ENCODE measurements at places on chromosomes 12 and 14.

DNA sequence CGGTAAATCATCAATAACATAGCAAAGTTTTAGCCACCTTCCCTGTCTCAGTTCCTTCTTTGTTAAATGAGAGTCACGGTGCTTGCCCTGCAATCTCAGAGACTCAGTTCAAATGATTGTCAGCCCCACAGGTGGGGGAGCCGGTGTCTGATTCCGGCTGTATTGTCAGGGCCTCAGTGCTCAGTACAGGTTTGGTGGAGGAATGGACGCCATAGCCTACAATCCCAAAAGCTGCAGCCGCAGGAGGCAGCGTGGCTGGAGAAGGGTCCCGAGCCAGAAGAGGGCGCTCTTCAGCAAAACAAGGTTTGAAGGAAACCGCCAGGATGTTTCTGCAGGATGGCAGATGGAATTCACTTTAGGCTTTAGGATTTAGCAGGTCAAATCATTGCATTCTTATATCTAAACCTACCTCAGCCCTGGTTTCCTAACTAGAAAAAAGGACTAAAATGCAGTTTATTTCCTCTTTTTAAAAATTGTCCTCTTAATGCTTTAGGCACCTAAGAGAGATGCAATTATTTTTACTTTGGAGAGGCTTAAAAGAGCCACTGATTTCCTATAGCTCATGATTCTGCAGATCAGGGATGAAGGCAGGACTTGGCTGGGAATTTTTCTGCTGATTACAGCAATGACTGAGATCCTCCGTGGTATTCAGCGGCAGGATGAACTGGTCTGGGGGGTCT, 29.2 kb downstream of the FOS start:
- DNase-seq = peak; percentile 84

- DNase-seq = no peak
Observed at GRCh38 chr12:47722941-47723631, 2.2 kb downstream of the ENDOU start.

DNA sequence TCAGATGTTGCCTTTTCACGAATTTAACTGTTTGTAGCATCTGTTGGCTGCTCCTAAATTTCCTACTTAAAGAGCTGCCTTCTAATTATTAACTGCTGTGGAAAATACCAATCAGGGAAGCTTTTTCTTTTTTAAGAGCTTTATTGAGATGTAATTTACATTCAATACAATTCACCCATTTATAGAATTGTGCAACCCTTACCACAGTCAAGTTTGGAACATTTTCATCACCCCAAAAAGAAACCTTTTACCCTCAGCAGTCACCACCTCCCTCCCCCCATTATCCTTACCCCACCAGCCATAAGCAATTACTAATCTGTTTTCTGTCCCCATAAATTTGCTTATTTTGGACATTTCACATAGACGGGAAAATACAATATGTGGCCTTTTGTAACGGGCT, 1.4 kb downstream of the PCNX4 start:
- DNase-seq = peak; percentile 41

GRCh38 chr14:53534841-53535240, 381.7 kb upstream of the DDHD1 start:
- no peak for DNase-seq

- DNase-seq = no peak
Observed at GRCh38 chr12:38515912-38516311, 199.3 kb downstream of the ALG10B start.

- no peak for DNase-seq
Observed at GRCh38 chr12:48122065-48122834, 3.1 kb downstream of the PFKM start.

DNA sequence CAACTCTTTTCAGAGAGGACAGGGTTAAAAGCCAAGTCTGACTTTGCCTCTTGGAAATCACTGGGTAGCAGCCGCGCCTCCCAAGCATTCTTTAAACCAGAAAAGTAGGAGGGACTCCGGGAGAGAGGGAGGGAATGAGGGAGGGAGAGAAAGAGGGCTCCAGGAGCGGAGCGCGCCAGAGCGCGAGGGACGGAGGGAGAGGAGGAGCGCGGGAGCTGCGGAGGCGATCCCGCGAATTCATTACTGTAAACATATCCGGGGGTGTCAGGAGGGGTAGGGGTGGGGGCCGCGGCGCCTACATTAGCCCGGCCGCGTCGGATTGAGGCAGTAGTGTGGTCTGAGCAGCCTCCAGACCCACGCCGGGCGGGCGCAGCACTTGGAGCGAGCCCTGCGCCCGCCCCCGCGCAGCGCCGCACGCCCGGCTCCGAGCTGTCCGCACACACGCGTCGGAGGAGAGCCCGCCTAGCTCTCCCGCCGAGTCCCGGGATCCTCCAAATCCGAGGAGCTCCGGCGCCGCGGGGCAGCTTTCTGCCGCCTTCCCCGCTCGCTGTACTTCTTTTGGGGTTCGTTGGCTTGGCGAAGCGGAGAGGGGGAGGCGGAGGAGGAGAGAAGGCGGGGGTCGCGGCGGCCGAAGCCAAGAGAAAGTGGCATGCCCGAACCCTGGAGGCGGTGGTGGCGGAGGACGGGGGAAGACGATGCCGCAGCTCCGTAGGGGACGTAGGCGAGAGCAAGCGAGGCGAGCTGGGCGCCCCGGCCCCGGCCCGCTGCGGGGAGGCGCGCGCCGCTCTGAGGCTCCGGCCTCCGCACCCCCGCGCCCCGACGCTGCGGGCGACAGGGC, 3.3 kb downstream of the FLRT2 start:
- DNase-seq = peak; percentile 89

DNA sequence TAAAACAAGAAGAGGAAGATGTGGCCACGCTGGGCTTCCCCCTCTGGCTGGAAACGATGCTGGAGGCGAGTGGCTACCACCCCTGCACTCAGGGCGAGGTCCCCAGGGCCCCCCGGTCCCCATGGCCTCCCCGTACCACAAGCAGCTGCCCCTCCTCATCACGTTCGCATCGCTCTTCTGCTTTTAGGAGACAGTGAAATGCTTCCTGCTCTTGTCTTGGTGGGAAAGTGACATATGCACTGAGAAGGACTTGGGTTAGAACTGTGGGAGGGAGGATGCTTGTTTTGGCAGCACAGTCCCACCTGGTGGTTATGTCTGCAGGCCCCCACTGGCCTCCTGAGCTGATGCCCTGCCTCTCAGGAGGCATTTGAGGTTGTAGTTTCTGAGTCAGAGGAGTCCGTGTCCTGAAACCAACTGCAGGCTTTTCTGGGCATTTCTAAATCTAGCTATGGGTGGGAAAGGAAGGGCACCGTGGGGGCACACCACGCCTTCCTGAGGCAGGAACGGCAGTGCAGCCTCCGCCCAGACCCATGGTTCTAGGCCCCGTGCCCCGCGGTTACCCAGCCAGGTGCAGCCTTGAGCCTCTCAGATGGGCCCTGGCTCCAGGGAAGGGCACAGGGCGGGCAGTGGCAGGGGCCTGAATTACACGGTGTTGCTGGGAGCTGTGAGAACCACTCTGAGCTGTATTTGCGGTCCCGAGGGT, 139.3 kb downstream of the ADGRD1 start:
- DNase-seq = no peak

DNA sequence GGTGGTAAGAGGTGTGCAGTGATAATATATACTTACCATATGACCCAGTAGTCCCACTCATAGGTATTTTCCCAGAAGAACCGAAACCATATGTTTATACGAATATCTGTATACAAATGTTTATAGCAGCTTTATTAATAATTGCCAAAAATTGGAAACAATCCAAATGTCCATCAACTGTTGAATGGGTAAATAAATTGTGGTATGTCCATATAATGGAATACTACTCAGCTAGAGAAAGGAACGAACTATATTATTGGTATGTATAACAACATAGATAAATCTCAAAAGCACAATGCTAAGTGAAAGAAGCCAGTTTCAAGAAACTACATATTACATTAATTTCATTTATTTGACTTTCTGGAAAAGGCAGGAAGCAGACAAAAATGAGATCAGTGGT, 66.1 kb downstream of the TTLL5 start:
- no peak for DNase-seq

- DNase-seq = no peak
Observed at GRCh38 chr14:42200957-42201356, 594.3 kb downstream of the LRFN5 start.

GRCh38 chr12:8058506-8058905, 7.7 kb downstream of the C3AR1 start:
- DNase-seq = peak; percentile 39

DNA sequence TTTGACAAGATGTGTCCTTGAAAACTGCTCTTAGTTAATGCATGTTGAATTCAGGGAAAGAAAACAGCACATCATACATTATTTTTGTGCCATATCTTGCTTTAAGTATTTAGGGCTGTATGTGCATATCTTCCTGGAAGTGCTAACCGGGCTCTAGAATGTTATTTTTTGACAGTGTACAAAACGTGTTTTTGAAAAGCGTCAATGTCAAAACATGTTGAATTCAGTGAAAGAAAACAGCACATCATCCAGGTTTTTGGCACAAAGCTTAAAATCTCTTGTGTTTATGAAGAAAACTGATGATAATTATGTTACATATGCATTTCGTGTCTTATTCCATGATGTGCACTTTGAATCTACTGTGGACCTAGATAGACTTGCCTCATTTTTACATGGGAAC, 82.7 kb downstream of the ASCL4 start:
- no peak for DNase-seq

DNA sequence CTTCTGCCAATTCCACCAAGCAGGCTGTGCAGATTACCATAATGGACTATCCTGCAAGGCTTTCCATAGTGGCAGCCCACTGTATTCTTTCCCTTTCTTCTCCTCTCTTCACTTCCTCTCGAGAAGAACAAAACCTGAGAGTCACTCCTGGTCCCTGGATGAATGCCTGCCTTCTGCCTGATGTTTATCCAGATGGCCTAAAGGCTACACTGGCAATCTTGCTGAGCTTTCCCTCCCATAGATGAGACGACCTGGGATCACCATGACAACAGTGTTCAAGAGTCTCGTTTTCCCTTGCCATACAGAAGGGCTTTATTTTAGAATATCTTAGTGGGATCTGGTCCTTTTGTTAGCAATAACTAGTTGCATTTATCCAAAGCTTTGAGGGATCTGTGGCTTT, 142.3 kb downstream of the RTN1 start:
- no peak for DNase-seq

DNA sequence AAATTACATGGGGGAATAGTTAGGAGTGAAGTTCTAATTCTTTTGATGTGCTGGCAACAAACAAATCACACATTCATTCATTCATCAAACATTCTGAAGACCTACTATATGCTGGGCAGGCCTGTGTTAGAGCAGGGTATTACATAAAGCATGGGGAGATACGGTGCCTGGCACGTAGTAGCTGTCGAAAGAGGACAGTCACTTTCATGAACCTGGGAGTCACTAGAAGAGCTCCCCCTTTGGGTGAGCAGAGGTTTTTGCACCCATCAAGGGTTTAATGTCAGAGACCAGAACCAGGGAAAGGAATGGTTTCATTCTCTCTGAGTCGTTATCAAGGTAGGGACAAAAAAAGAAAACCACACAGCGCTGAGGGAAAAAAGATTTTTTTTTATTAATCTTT, 10.0 kb downstream of the LHX5 start:
- DNase-seq = no peak

DNA sequence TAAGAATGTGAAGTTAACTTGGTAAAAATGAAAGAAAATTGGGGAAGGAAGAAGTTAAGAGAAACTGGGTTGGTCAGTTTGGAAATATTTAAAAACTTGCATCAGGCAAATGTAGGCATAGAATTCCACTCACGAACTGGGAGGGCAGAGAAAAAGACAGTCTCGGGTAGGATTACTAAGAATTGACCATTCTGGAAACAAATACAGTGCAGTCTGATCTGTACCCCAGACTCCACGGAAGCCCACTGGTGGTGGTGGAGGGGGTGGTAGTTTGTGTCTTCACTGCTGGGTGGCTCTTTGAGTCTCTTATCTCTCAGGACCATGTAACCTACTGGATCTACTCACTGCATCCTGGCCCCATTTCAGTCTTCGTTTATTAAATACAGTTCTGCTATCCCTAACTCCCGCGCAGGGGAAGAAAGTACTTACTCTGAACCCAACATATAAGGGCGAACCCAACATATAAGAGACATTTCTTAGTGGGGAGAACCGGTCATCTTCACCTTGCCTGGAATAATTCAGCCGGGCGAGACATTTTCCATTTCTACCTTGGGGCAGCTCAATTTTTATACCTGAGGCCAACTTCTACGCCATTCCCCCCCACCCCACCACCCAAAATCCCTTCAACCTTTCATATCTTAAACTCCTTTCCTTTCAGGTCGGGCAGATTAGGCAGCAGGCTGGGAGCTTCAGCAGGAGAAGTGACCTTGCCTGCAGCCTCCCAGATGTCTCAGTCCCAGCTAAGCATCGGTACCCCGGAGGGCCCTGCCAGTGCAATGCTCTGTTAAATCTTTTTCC, 1.7 kb downstream of the SLC2A3 start:
- peak; percentile 35 for DNase-seq

- DNase-seq = peak; percentile 3
Observed at GRCh38 chr12:81896771-81897170, 137.6 kb upstream of the PPFIA2 start.

DNA sequence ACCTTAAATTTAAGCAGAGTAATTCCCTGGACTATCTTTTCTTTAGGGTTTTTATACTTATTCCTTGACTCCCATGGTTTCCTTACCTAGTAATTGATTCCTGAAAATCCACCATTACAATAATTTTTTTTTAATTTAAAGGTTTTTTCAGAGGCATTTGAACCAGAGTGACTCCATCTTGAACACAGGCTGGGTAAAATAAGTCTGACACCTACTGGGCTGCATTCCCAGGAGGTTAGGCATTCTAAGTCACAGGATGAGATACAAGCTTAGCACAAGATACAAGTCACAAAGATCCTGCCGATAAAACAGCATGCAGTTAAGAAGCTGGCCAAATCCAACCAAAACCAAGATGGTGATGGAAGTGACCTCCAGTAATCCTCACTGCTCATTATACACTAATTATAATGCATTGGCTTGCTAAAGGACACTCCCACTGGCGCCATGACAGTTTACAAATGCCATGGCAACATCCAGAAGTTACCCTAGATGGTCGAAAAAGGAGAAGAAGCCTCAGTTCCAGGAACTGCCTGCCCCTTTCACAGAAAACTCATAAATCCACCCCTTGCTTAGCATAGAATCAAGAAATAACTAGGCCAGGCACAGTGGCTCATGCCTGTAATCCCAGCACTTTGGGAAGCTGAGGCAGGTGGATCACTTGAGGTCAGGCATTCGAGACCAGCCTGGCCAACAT, 53.6 kb downstream of the SLC25A21 start:
- DNase-seq = no peak

DNA sequence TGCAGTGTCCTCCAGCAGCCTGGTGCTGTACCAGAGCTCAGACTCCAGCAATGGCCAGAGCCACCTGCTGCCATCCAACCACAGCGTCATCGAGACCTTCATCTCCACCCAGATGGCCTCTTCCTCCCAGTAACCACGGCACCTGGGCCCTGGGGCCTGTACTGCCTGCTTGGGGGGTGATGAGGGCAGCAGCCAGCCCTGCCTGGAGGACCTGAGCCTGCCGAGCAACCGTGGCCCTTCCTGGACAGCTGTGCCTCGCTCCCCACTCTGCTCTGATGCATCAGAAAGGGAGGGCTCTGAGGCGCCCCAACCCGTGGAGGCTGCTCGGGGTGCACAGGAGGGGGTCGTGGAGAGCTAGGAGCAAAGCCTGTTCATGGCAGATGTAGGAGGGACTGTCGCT, 15.2 kb downstream of the C12orf43 start:
- no peak for DNase-seq

GRCh38 chr12:47750229-47750798, 8.4 kb downstream of the RAPGEF3 start:
- DNase-seq = no peak

- DNase-seq = peak; percentile 16
Observed at GRCh38 chr14:39406560-39406959, 25.7 kb downstream of the FBXO33 start.
